ENCODE measurements at places on chromosomes 11 and 22.

GRCh38 chr11:100594320-100594719, 92.8 kb upstream of the ARHGAP42 start:
- no peak for DNase-seq

DNA sequence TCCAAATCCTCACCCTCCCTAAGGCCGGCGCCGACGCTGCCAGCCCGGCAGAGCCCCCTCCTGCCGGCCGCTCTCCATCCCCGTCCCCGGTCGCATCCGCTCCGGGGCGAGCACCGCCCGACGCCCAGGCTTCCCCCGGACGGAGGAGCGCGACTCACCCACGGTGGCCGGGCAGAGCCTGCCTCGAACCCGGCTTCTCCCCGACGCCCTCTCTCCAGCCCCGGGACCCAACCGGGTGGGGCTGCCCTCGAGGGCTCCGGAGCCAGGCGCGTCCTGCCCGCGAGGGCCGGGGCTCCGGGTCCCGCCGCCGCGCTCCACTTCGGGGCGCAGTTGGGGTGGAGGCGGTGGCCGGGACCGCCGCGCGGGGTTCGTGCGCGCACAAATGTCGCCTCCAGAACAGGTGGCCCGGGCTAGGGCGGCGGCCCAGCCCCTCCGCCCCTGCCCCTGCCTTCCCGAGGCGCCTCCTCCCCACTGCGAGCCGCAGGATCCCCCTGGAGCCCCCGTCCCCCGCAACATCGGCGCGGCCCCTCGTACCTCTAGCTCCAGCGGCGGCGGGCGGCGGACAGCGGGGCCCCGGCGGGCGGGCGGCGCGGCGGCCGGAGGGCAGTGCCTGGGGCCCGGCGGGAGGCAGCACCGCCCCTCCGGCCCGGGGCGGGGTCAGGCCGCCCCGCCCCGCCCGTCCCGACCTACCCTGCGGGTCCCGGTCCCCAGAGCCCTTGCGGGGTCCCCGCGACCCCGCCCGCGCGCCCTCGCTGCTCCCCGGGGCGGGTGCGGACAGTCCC, at the start of gene A4GALT:
TSS of gene A4GALT (minus strand) at position 608 of the 782 bp plus-strand sequence. CDS start 26,919 bp downstream, outside the sequence.
- DNase-seq = no peak

GRCh38 chr11:73645121-73645969, 1.0 kb upstream of the PLEKHB1 start:
- DNase-seq = no peak

- peak; percentile 37 for DNase-seq
Observed at GRCh38 chr11:29019960-29020683, 911.9 kb downstream of the METTL15 start.

DNA sequence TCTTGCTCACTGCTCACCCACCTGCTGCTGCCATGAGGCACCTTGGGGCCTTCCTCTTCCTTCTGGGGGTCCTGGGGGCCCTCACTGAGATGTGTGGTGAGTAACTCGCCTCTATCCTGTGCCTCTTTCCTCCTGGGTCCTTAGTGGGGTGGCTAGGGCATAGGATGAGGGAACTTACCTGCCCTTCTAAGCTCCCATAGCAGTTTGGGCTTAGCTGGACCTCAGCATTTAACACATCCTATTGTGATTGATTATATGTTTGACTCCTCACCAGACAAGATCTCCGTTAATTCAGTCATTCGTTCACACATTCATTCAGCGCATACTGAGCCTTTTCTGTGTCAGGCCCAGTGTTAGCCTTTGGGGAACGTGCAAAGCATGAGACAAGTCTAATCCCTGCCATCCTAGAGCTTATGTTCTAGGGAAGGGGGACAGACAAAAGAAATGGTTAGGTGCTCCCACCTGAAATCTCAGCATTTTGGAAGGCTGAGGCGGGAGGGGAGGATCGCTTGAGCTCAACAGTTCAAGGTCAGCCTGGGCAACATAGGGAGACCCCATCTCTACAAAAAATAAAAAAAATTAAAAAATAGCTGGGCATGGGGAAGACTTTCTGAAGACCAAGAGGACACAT, 441 bp downstream of the TCN2 start:
- DNase-seq = no peak

DNA sequence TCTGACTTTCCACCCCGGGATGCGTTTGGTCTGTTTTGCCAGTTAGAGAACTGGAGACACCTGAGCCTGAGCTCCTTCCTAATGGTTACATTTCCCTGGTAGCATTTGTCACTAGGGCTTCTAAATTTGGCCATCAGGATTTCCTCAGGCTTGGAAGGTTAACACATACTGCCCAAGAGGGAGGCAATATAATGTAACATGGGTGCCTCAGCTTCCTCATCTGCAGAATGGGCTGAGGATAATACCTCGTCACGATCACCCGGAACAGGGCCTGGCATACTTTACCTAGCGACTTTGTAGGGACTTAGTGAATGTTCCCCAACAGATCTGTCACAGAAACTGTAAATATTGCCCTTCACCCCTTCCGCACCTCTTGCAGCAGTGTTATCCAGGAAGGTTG, 11.3 kb downstream of the IL17RA start:
- no peak for DNase-seq

DNA sequence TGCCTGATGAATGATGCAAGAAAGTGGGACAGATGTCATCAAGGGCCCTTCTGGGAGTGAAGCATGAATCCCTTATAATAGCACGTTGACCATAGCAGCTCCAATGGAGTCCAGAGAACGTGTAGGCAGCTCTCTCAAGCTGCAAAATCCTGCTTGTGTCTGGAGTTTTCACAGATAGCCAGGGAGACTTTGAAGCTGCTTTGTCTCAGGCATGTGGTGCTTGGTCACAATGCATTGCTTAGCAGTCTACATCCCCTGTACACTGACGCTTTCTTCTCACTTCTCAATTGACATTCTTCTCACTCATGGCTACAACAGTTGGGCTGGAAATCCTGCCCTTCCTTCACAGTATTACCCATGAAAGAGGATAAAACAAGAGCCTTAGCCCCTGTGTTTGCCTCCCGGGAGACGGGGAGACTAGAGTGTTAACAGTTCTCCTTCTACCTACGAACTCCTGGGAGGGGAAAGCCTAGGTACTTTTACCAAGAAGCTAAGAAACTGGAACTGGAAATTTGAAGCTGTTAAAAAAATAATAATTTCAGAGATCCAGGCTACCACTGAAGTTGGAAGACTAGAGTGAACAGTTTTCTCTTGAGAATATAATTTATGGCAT, 20.7 kb upstream of the MMP7 start:
- no peak for DNase-seq

GRCh38 chr22:37731804-37732471, 35.1 kb downstream of the TRIOBP start:
- DNase-seq = no peak
